Right lobe of liver (tissue), 6 donors: ENCODE measurements at places on chromosomes 16 and 17. TPM values are rescaled to one million over a fixed set of nuclear protein-coding genes. Genes with fewer than 3 reads are reported as not detected.
A peak's percentile ranks its signal among the peaks of the same experiment; 100 is the strongest.

DNA sequence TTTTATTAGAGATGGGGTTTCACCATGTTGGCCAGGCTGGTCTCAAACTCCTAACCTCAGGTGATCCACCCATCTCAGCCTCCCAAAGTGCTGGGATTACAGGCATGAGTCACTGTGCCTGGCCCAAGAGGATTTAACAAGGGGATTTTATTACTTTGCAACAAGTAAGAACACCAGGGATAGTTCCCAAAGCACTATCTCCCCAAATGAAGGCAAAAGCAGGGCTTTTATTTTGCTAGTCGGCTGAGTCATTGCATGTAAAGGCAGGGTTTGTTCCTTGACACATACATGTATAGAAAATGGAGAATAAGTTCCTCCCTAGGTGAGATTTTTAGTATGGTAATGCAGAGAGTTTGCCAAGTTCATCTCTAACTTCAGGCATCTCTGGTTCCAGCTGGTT lies 24.0 kb downstream of the REXO5 start:
- DNase-seq: no peak
- no peak overlapping the region for H3K27ac ChIP-seq
- H3K27me3 ChIP-seq: no peaks in the 10 kb centered on the region
- H3K36me3 ChIP-seq: no peaks in the 10 kb centered on the region

DNA sequence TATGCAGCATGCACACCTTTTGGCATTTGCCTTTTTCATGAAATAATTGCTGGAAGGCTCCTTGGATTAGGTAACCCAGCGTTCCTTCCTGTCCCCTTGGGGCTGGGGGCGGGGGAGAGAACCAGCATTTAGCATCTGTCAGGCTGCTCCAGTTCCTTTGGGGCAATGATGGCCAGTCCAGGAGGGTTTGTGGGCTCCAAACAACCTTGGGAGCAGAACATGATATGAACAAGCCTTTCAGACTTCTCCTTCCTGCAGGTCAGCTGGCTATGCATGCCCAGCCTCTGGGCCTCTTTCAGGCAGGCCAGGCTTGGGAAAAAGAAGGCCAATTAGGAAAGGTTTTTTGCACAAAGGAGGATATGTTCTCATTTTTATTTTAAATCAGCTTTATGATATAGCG lies 1.1 kb upstream of the SMTNL2 start:
- no peaks in the 10 kb centered on the region for H3K36me3 ChIP-seq
- H3K27me3 ChIP-seq: peaks cover 6% of the 10 kb centered on the region
- peaks cover 10% of the 10 kb centered on the region for H3K4me1 ChIP-seq
- H3K4me3 ChIP-seq: no peak overlapping the region

DNA sequence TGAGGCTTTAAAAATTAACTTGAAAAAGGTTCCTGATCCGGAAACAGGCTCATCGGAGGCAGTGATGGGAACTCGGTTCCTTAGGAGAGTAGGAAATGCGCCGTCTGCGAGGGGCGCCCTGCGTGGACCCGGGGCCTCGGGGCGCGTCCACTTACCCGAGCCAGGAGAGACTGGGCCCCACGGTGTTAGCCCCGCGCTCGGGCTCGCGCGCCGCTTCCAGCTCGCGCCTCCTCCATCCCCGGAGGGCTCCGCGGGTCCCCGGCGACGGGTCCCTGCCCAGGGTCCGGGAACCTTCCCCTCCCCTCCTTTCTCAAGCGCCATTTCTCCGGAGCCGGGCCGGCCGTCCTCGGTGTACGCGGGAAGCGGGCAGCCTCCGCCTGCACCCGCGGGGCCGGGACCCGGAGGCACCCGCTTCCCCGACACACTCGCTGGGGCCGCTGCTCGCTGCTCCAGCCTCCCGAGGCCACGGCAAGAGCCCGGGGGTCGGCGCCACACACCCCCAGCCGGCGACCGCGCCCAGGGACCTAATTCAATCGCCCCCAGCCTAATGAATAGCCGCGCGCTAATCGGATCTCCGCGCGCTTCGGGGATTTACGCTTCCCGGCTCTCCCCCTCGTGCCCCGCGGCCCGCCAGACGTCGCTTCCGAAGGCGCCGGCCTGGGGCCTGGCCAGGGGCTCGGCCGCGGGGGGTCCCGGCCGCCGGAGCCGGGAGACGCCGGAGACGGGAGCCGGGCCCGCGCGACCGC lies 2.2 kb upstream of the BAHCC1 start:
- peak overlapping the region; percentile 87 for H3K27ac ChIP-seq
- no peak for DNase-seq
- H3K4me3 ChIP-seq: peak overlapping the region; percentile 67

DNA sequence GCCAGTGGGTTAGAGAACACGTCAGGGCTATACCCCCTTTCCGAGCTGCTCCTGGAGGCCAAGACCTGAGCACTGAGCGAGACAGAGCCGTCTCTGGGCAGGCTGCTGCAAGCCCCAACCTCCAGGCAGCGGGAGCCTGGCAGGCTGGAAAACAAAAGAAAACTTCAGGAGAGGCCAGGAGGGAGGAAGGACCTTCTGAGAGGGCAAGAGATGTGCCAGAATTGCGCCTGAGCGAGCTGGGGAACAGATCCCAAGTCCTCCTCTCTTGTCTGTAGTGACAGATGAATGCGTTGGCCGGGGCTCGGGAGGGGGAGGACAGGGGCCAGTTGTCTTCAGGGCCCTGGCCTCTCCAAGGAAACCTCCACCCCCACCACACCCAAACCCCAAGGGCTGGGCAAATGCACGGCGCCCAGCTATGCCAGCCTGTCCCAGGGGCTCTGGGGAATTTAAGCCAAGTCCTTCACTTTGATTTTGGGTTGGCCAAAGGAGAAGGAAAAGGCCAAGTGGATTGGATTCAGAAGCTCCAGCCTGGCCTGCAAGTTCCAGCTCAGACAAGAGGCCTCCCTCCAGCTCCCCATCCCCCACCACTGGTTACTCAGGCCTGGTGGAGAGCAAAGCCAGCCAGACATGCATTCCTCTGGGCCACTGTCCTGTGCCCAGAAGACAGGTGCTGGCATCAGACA lies 18.1 kb downstream of the SDK2 start:
- no peak overlapping the region for H3K27ac ChIP-seq
- no peak overlapping the region for H3K4me3 ChIP-seq
- no peaks in the 10 kb centered on the region for H3K36me3 ChIP-seq
- DNase-seq: no peak

GRCh38 chr16:75111514-75111940 lies 5.1 kb downstream of the LDHD start:
- no peaks in the 10 kb centered on the region for H3K27me3 ChIP-seq
- no peak for DNase-seq
- H3K36me3 ChIP-seq: no peaks in the 10 kb centered on the region
- peaks cover 35% of the 10 kb centered on the region for H3K4me1 ChIP-seq

SLC38A8 gene
- total RNA-seq: not detected
